ENCODE measurements at places on chromosomes 7 and 10. TPM values are rescaled to one million over a fixed set of nuclear protein-coding genes. Genes with fewer than 3 reads are reported as not detected.

The KLHDC10 gene
- 22.8 TPM for total RNA-seq

The HOXA1 gene
- 3.7 TPM for total RNA-seq

The TMEM196 gene
- not detected for total RNA-seq

The GRID2IP gene
- total RNA-seq = not detected

The PKD2L1 gene
- total RNA-seq = not detected

The SUN3 gene
- total RNA-seq = not detected

The CCL24 gene
- total RNA-seq = not detected

GRCh38 chr7:75945297-75946168, 30.6 kb downstream of the POR start:
- DNase-seq = peak; percentile 39

- DNase-seq = peak; percentile 61
Measured at GRCh38 chr7:132580717-132581285, 4.5 kb upstream of the PLXNA4 start.

GRCh38 chr7:85090143-85090542, 96.7 kb downstream of the SEMA3D start:
- no peak for DNase-seq

DNA sequence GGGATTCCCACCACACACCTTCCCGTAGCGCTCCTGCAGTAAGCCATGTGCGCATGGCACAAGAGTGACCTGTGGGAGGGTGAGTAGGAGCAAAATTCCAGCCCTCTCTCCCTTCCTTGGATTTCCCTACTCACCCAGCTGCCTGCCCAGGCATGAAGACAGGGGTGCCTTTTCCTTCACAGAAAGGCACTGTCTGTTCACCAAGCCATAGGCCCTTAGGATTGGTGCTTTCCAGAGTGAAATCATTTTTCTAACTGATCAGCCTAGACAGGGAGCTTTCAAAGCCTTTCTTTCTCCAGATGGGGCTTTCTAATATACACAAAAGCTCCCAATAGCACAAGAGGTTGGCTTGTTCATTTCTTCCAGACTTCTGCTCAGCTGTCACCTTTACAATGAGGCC, 79.7 kb downstream of the CTTNBP2 start:
- DNase-seq = no peak

DNA sequence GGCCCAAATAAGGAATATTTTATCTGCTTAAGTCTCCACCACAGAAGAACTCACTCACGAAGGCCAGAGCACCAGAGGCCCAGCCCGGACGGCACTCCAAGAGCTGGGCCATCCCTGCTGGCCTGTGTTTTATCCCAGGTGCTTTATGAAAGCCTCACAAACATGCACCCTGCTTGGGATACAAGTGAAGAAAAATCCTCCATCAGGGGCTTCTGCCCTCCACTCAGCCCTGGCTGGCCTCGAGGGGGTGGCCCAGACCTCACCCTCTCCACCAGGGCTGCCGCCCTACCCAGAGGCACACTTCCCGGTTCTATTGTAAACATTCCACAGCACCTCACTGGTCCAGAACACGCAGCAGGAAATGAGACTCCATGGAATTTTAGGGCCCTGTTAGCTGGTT, 19.8 kb upstream of the DNAAF5 start:
- no peak for DNase-seq

- DNase-seq = no peak
Measured at GRCh38 chr7:47659664-47660462, 78.0 kb upstream of the TNS3 start.

GRCh38 chr7:104174798-104175197, 33.0 kb downstream of the ORC5 start:
- DNase-seq = no peak

- no peak for DNase-seq
Measured at GRCh38 chr7:30249986-30250774, 34.2 kb upstream of the ZNRF2 start.

DNA sequence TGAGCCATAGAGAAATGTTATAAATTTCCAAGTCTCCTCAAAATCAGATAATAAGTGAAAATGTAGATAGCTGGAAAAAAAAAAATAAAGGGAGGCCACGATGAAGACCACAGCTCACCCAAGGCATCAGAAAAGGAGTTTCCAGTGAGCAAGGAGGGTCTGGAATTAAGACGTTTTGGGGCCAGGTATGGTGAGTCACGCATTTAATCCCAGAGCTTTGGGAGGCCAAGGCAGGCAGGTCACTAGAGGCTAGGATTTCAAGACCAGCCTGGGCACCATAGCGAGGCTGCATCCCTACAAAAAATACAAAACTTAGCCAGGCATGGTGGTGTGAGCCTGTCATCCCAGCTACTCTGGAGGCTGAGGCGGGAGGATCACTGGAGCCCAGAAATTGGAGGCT, 65.5 kb downstream of the ASB13 start:
- no peak for DNase-seq

- peak; percentile 98 for DNase-seq
Measured at GRCh38 chr7:16739863-16740622, 13.5 kb upstream of the TSPAN13 start.

All from LHCN-M2 (cell line).